Vagina (tissue), 2 donors: ENCODE measurements at places on chromosomes 1 and 21.

- DNase-seq: no peak
Measured at GRCh38 chr21:22076471-22076870, 1078.3 kb downstream of the NCAM2 start.

DNA sequence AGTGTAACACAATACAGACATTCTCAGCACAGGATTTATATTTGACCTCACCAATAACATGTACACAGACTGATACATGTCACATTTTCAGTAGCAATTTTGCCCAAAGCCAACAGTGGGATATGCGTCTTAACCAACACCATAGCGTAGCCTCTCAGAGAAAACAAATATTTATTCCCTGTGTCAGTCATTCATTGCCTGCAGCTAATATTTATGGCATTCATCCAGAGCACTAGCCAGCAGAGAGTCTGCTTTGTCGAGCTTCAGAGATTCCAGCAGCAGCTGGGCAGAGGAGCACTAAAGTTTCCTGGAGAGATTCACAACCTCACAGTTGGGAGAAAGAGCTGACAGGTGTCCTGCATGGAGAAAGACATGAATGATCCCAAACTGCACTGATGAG lies 400.7 kb upstream of the DAB1 start:
- no peak for DNase-seq

DNA sequence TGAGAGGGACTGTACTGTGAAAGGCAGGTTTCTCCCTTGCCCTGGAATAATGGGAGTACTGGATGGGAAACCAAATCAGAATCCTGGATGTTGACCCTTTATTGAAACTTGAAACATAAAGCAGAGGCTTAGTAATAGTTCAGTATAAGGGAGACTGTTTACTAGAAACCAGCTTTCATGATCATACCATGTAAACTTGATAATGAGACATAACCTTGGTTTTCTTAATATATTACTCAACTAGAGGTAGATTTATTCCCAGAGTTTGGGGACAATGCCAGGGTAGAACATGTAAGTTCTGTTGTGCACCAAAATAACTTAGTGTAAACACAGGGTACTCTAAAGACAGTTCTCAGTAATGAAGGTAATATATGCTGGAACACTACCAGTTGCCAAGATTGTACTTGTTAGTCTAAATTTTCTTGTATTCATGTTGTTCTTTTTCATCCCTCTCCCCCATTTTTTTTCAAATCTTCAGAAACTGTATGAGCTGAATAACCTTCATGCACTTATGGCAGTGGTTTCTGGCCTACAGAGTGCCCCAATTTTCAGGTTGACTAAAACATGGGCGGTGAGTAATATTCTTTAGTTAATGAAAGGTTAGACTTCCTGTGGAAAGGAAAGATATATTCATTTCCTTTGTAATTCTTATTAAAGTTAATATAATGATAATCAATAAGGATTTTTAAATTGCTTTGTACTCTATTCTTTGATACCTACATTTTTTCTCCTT lies 49.6 kb downstream of the ANGPTL1 start:
- no peak for DNase-seq

DNA sequence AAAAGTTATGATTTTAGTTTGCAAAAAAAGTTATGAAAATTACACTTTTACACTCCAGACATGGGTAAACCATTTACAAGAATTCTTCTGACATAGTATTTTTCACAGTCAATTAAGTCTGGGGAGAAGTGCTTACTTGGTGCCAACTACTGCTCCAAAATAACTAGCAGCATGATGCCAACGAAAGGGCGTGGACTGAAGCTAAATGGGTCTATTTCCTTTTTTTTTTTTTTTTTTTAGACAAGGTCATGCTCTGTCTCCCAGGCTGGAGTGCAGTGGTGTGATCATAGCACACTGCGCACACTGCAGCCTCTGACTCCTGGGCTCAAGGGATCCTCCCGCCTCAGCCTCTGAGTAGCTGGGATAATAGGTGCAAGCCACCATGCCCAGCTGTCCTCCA lies 43.2 kb downstream of the FMO4 start:
- no peak for DNase-seq

DNA sequence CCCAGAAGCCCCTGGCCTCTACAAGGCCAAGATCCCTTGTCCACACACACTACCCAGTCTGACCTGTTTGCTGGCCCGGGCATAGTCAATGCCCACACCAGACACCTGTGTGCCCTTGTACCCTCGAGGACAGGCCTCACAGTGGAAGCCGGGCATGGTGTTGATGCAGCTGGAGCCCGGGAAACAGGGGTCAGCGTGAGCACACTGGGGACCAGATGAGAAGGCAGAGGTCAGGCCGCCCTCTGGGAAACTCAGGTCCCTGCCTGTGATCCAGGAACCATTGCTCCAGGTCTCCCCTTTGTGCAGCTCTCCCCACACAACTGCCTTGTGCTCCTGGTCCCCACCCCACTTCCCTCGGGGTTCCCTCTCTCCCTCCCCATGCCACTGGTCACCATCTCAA lies 5.5 kb downstream of the THBS3 start:
- no peak for DNase-seq

DNA sequence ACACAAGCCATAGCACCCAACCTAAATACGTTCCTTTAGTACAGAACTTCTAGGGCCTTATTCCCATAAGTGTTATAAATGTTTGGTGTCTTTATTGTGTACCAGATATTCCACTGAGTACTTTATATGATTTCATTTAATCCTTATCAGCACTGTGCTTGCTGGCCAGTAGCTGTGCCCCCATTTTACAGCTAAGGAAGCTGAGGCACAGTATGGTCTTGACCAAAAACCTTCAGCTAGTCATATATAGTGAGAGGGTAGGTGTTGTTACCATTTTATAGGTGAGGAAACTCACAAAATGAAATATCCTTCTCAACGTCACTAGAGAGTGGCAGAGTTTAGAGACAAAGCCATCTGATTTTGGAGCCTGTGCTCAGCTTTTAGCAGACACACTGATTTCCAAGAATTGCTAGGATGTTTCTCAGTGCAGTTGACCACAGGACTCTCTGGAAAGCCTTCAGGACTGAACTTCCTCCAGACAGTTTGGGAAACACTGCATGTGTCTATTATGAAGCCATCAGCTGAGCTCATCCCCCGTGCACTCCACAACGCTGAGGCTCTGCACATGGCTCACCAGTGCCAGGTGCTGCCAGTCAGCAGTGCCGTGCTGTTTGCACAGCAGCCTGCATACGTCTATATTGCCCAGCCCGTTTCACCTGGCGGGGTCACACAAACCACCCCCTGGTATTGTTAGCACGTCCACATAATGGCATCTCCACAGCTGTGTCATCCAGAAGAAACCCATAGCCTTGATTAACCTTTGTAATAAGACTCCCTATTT lies 15.4 kb downstream of the NPPA start:
- no peak for DNase-seq

- no peak for DNase-seq
Measured at GRCh38 chr1:149931212-149931790, 3.7 kb upstream of the SF3B4 start.

GRCh38 chr1:77494026-77494425 lies 188.4 kb downstream of the ZZZ3 start:
- DNase-seq: no peak

DNA sequence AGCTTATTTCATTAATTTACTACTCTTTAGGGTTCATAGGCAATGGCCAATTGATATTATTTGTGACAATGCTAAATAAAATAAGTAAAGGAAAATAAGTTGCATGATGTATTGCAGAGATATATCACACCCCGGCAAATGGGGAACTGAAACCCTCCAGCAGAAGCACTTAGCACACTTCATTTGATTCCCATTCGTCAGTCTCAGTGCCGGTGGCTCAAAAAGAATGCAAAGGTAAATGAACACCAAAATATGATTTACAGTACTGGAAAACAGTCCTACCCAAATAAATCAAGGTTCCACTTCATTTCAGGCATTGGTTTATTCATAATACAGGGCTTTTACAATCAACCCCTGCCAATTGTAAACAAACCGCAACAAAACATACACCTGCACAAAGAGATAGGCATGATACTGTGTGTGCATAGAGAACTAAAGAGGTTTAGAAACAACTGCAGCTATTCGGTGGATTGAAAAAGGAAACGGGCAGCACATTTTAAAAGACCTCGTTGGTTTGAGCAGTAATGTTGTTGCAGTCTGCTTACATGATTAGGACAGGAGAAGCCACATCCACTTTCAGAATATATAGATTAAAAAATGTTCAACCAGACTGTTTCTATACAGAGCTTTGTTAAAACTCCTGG lies 1019.2 kb downstream of the TTLL7 start:
- DNase-seq: no peak

- DNase-seq: peak; percentile 96
Measured at GRCh38 chr1:109984190-109984455, 442 bp upstream of the AHCYL1 start.

DNA sequence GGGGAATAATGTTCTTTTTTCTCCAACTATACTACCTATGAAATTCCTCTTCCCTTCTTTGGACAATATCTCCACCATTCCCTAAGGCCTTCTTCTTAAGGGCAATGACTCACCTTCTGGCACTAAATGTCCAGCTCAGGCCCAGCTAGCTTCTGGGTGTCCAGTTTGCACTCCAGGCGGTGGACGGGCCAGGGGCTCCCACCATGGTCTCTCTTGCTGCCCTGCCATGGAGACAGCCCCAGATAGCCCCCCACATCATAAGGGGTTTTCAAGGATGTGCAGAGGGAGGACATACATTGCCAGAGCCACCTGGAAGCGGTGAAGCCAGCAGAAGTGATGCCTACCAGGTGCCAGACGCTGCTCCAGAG lies 43.8 kb downstream of the C1orf198 start:
- DNase-seq: no peak

DNA sequence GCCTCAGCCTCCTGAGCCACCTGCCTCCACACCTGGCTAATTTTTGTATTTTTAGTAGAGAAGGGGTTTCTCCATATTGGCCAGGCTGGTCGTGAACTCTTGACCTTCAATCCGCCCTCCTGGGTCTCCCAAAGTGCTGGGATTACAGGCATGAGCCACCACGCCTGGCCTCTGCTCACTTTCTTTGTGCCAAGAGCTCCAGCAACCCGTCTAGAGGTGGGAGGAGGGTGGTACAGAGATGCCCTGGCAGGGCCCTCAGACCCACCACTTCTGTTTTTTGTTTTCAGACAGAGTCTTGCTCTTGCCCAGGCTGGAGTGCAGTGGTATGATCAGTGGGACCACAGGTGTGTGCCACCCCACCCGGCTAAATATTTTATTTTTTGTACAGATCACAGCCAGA lies 6.9 kb upstream of the SYNC start:
- DNase-seq: no peak

DNA sequence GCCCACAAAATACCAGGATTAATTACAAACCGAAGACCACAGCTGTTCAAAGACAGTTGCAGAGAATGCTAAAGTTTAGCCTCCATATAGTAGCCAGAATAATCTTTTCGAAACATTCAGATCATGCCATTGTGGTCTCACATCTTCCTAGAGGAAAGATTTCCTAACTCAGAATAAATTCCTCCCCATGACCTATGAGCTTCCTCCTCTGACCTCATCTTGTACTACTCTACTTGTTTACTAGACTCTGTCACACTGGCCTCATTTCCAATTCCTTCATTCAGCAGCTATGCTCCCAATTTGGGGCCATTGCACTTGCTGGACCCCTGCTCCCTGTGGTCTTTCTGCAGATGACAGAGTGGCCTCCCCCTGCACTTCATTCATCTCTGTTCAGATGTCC lies 71.8 kb upstream of the LRRC53 start:
- no peak for DNase-seq

- DNase-seq: no peak
Measured at GRCh38 chr21:26849428-26850115, 4.4 kb upstream of the ADAMTS1 start.

- DNase-seq: no peak
Measured at GRCh38 chr1:214067397-214067796, 79.6 kb downstream of the PROX1 start.

DNA sequence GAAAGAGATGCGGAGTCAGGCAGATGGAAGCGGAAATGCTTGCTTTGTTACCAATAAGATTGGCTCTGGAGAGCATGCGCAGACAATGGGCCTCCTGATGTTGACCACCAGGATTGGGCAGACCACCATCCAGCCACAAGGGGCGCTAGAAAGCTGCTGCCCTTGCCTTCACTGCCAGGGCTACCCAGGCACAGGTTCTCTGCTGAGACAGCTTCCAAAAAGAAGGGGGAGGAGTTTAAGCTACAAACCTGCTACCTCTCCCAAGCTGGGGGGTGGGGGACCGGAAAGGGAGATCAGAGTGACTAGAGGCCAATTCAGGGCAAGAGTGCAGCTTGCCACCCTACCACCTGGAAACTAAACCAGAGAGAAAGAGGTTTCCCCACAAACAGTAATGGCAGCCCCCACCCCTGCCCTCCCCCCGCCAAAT lies 369.7 kb downstream of the RRAGC start:
- DNase-seq: peak; percentile 34

DNA sequence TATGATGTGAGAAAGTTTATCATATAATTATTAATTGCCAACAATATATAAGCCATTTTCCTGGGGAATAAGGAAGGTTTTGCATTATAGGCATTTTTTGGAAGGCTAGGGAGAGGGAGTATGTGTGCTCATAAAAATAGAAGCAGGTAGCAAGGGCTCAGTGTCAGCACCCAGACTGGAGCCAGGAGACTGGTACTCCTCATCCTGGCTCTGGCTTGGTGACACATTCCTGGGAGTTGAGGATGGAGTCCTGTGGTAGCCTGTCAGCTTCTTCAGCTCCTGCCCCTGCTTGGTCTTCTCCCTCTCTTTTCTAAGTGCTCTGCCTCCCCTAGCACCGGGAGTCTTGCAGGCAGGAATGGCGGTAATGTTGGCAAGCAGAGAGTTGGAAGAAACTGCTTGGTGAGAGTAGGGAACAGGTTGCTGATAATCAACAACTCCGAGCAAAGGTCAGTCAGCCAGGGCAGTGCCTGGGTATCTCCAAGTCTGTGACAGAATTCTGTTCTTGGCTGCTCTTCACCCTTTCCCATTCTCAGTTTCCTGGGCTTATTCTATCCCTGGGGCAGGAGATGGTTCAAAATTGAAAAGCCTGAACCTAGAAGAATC lies 23.0 kb downstream of the GIPC2 start:
- no peak for DNase-seq

GRCh38 chr1:67281244-67281643 lies 26.4 kb upstream of the IL12RB2 start:
- no peak for DNase-seq
